Right atrium auricular region (tissue), 2 donors: ENCODE measurements at places on chromosomes 11 and 22. TPM values are rescaled to one million over a fixed set of nuclear protein-coding genes. Genes with fewer than 3 reads are reported as not detected.

Gene ZFTA
- total RNA-seq: 18.5 TPM

Gene PIWIL4
- total RNA-seq: 1.8 TPM

DNA sequence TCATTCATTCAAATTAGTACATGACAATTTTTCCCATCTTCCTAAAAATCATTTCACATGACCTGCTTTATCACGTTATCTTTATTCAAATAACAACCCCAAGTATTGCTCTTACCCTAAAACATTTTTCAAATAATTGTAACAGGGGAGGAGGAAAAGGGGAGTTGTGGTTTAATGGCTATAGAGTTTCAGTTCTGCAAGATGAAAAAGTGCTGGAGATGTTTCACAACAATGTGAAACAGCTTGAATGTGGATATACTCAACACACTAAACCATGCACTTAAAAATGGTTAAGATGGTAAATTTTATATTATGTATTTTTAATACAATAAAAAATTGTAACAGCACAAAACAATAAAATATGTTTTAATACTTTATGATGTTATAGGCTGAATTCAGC lies 161.6 kb upstream of the GUCY1A2 start:
- H3K4me3 ChIP-seq: no peak overlapping the region
- no peak overlapping the region for H3K27ac ChIP-seq
- H3K4me1 ChIP-seq: no peaks in the 10 kb centered on the region
- no peaks in the 10 kb centered on the region for H3K36me3 ChIP-seq
- H3K27me3 ChIP-seq: no peaks in the 10 kb centered on the region

DNA sequence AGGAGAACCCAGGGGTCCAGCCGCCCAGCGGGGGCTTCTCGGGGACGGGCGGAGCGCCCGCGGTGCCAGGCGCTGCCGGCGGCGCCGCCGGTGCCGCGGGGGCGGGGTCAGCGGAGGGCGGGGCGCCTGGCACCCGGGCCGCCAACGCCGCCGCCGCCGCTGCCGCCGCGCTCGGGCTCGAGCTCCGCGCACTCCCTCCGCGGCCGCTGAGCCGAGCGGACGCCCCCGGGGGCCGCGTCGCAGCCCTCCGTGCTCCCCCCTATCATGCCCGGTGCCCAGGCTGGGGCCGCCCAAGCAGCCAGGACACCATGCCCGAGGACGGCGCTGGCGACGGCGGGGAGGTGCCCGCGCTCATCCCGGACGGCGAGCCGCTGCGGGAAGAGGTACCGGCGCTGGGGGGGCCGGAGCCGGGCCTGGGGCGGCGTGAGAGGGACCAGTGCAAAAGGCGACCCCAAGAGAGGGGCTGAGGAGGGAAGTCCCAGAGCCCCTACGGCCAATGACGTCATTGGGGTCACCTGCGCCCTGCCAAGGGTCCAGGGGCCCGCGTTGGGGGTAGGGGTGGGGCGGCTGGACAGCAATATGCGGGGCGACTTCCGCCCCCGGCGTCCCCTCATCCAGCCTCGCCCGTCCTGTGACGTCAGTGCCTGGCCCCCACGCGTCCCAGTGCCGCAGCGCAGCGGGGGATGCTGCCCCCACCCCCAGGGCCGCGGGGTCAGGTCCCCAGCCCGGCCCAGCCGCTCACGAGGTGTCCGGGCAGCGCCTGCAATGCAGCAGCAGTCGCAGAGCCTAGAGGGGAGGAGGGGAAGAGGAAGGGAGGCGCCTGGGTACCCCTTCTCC lies at the start of gene TMEM151A:
TSS of gene TMEM151A (plus strand) at position 189 of the 837 bp plus-strand sequence. CDS start at position 309, 120 bp downstream.
- no peaks in the 10 kb centered on the region for H3K27me3 ChIP-seq
- no peak within 1 kb of the TSS for H3K27ac ChIP-seq
- H3K4me1 ChIP-seq: no peaks in the 10 kb centered on the region
- DNase-seq: no peak

DNA sequence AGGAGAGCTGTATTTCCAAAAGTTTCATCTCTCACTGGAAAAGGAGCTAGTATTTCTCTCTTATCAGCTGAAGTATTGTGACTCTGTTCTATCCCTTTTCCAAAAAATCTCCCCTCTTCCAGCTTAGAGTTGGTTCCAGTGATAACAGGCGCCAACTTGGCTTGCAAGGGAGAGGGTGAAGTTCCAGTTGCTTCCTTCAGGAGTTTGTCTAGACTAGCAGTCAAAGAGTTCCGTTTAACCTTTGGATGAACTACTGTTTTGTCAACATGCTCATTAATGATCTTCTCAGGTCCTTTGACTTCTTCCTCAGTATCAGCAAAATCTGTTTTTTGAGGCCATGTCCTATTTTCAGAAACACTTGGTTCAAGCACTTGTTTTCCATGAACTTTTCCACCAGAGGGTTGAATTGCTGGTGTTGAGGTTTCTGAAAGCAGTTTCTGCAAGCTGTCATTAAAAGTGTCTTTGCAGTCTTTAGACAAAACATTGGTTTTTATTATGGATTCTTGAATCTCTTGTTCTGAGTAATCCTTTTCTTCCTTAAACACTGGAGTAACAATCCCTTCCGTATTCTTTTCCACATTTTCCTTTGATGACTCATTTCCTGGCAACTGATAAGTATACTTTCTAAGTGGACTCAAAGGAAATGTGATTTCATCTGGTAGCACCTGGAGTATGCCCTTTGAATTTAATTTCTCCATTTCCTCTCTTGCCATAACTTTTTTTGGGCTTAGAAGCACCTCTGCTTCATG lies 39.7 kb upstream of the CCDC89 start:
- no peaks in the 10 kb centered on the region for H3K36me3 ChIP-seq
- no peak overlapping the region for H3K4me3 ChIP-seq
- H3K27me3 ChIP-seq: no peaks in the 10 kb centered on the region
- no peak for DNase-seq

DNA sequence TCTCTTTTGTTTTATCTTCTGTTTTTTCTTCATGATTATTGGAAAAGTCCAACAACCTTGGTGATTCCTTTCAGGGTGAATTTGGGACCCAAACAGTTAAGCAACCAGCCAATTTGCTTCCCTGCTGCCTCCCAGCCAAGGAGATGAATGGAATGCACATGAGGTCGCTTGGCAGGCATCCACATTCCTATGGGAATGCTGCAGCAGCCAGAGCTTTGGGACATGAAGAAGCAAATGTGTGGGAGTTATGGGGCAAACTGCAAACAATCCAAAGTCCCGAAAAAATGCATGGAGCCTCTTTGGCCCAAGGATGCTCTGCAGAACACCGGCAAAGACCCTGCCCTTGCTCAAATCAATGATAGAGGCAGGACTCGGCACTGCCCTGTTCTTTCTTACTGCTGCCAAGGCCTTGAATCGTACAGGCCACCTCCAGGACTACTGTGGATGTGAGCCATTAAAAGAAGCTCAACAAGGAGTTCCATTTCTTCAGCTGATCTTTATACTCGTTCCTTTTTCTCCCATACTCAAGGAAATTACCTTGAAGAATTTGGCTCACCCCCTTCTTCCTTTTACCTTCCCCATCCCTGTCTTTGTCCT lies 117.3 kb upstream of the TEAD1 start:
- H3K4me3 ChIP-seq: no peak overlapping the region
- DNase-seq: peak; percentile 73
- H3K4me1 ChIP-seq: peaks cover 20% of the 10 kb centered on the region
- H3K27me3 ChIP-seq: no peaks in the 10 kb centered on the region

DNA sequence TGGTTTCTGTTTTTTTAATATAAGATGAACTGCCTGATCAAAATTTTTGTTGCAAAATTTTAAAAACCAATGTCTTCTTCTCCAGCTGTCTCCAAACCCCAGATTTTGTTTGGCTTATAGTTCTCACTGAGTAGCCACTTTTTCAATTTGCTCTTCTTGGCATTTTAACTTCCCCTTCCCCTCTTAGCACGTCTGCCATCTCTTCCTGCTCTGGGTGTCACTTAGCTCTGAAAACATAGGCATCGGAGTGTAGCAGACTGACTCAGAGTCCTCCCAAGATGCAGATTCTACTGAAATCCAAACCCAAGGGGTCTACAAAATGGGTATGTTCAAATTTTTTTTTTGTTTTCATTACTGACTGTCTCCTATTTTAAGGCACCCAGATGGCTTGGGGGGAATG lies 270.3 kb upstream of the KIRREL3 start:
- H3K36me3 ChIP-seq: no peaks in the 10 kb centered on the region
- no peak overlapping the region for H3K27ac ChIP-seq
- DNase-seq: no peak
- no peaks in the 10 kb centered on the region for H3K27me3 ChIP-seq
- H3K4me1 ChIP-seq: no peaks in the 10 kb centered on the region
- no peak overlapping the region for H3K4me3 ChIP-seq

- no peak overlapping the region for H3K27ac ChIP-seq
- no peak for DNase-seq
- H3K36me3 ChIP-seq: no peaks in the 10 kb centered on the region
- H3K4me3 ChIP-seq: no peak overlapping the region
- peaks cover 58% of the 10 kb centered on the region for H3K4me1 ChIP-seq
Observed at GRCh38 chr11:12108875-12109453, 1.4 kb upstream of the MICAL2 start.

DNA sequence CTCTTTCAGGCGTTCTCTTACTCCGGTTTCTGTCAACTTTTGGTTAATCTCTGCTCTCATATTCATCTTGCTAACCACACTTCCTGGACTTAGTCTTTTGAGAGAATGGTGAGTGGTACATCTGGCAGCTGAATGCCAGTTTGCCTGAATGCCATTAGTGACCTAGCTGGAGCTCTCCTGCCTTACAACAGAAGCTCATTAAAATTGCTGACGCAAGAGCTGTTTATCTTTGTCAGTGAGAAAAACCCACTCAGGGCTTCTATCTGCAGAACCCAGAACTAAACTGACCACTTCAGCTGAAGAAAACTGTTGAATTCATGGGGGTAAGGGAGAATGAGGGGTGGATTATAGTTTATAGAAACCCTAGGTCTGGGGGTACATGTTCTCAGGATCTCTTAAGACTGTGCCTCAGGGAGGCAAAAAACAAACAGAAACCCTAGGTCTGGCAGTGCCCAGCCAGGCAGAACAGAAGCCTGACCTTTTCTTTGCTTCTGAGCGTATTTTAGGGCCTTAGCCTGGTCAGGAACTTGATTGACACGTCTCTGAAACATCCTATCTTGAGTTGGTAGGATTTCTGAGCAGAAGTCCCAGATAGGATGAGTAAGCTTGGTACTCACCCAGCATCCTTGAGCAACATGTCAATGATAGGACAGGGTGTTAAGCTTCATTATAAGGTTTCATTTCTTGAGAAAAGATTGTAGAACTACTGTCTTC lies 52.8 kb upstream of the YWHAH start:
- peaks cover 27% of the 10 kb centered on the region for H3K36me3 ChIP-seq
- H3K4me3 ChIP-seq: no peak overlapping the region
- H3K27ac ChIP-seq: no peak overlapping the region
- no peaks in the 10 kb centered on the region for H3K4me1 ChIP-seq
- no peaks in the 10 kb centered on the region for H3K27me3 ChIP-seq
- DNase-seq: no peak

DNA sequence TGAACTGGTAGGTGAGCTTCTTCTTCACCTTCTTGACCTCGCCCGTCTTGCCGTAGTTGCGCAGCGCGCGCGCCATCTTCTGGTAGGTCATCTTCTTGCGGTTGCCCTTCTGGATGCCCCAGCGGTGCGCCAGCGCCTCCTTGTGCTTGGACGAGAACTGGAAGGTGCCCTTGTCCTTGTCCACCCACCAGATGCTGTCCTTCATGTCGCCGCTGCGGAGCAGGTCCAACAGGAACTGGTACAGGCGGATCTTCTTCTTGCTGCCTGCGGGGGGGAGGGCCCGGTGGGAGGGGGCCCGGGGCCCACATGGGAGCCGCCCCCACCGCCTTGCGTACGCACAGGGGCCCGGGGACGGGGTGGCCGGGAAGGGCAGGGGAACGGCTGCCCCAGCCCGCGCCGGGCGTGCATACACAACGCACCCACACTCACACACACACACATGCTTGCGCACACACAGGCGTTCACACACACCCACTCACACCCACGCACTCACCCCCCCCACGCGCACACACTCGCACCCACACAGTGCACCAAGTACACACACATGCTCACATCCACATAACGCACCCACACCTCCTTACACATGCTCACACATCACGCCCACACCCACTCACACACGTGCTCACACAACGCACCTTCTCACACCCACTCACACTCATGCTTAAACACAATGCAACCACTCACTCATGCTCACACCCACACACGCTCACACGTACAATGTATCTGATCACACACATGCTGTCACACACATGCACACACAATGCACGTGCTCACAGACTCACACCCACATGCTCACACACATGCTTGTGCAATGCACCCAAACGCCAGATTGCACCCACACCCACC lies 3.0 kb upstream of the MYBPC3 start:
- H3K4me1 ChIP-seq: no peaks in the 10 kb centered on the region
- peak; percentile 95 for DNase-seq
- peak overlapping the region; percentile 33 for H3K4me3 ChIP-seq
- peaks cover 10% of the 10 kb centered on the region for H3K36me3 ChIP-seq
- H3K27ac ChIP-seq: peak overlapping the region; percentile 98

DNA sequence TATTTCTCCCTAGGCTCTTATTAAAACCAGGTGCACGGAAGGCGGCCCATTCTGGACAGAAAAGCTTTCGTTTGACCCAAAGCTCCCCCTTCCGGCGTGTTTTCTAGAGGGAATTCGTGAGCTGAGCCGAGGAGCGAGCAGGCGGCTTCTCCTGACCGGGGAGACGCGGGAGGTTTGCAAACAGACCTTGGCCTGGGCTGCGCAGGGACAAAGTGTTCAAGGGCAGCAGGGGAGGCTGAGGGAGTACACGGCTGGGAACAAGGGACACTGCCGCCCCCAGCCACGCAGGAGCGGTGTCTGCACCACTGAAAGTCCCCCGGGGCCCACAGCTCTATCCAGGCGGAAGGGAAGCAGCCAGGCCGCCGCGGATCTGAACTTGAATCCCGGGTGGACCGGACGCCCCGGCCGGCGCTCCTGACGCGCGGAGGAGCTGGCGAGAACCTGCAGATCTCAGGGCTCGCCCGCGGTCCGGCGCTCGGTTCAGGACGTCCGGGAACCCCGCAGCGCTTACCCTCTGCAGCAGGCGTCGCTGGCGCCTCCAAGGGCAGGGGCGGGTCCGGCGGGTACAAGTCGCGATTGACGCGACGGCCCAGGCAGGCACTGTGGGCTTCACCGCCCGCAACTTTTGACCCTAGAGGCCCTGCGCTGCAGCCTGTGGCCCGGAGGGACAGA lies 101.9 kb downstream of the WT1 start:
- DNase-seq: peak; percentile 73
- no peaks in the 10 kb centered on the region for H3K27me3 ChIP-seq
- no peaks in the 10 kb centered on the region for H3K36me3 ChIP-seq
- H3K27ac ChIP-seq: no peak overlapping the region

GRCh38 chr22:19107730-19108074 lies 14.5 kb downstream of the DGCR2 start:
- no peak overlapping the region for H3K4me3 ChIP-seq
- no peaks in the 10 kb centered on the region for H3K36me3 ChIP-seq
- DNase-seq: no peak
- H3K27me3 ChIP-seq: no peaks in the 10 kb centered on the region
